ENCODE measurements at places on chromosomes 11 and 22.

GRCh38 chr11:66100272-66101065 is 30.4 kb downstream of the PACS1 start:
- DNase-seq: no peak

DNA sequence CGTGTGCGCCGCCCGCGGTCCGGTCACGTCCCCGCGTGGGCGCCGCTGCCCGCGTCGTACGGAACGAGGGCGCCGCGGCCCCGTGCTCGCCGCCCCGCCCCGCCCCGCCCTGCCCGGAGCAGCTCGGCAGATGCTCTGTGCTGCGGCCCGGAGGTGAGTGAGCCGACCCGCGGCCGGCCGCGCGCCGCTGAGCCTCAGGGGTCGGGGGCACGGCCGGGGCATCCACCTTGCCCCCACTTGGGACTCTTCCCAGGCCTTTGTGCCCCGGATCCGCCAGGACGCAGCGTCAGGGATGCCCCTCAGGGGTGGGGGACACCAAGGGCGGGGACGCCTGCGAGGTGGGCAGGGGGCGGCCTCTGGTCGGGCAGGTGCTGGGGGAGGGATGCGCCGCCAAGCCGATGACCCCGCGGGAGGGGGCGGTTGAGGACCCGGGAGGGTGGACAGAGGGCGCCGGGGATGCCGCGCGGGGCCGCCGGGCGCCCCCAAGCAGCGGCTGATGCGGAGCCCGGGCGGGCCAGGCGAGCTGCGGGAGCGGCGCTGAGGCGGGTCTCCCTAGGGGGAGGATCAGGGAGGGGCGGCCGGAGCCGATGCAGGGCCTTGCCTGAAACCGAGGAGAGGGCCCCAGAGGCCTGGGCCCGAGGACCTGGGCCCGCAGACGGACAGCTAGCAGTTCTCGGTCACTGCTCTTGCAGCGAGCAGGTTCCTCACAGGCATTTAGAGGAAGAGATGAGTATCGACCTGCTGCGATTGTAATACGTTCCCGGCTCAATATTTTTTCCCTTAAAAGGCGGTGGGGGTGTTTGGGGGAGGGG is at the start of gene GNAZ:
TSS of gene GNAZ (plus strand) at position 102 of the 812 bp plus-strand sequence. CDS start 25,177 bp downstream, outside the sequence.
- DNase-seq: peak; percentile 30

- DNase-seq: peak; percentile 27
Observed at GRCh38 chr11:116703421-116703820, 69.4 kb downstream of the BUD13 start.

DNA sequence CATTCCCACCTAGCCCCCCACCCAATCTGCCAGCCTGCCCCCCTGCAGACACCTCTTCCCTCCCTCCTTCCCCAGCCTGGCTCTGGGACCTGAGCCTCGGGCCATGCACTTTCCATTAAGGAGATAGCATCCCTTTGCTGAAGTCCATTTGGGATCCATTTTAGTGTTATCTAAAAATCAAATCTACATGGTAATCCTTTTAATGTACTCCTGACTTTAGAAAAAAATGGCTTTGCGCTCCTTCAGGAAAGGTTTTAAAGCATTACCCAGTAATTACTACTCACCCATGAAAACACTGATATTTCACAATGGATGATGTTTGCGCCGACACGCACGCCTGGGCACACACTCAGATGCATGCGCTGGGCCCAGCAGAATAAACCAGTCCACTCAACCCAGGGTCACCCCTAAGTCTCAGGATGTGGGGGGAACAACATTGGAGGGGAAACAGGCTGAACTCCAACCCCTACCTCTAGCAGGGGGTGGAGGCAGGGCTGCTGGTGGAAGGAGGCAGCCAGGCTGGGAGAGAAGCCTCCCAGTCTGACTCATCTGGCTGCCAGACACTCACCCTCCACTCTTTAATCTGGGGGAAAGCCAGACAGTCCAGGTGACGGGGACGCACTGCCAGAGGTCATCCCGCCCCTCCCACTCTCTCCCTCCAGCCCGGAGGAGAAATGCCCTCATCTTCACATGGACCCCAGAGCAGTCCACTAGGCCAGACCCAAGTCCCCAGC is 29.8 kb downstream of the LMO1 start:
- peak; percentile 11 for DNase-seq

- peak; percentile 84 for DNase-seq
Observed at GRCh38 chr11:111018566-111018965, 227.0 kb upstream of the POU2AF2 start.

GRCh38 chr11:109939166-109939810 is 153.9 kb upstream of the ZC3H12C start:
- peak; percentile 89 for DNase-seq

- DNase-seq: no peak
Observed at GRCh38 chr11:128968916-128969315, 26.2 kb upstream of the TP53AIP1 start.

DNA sequence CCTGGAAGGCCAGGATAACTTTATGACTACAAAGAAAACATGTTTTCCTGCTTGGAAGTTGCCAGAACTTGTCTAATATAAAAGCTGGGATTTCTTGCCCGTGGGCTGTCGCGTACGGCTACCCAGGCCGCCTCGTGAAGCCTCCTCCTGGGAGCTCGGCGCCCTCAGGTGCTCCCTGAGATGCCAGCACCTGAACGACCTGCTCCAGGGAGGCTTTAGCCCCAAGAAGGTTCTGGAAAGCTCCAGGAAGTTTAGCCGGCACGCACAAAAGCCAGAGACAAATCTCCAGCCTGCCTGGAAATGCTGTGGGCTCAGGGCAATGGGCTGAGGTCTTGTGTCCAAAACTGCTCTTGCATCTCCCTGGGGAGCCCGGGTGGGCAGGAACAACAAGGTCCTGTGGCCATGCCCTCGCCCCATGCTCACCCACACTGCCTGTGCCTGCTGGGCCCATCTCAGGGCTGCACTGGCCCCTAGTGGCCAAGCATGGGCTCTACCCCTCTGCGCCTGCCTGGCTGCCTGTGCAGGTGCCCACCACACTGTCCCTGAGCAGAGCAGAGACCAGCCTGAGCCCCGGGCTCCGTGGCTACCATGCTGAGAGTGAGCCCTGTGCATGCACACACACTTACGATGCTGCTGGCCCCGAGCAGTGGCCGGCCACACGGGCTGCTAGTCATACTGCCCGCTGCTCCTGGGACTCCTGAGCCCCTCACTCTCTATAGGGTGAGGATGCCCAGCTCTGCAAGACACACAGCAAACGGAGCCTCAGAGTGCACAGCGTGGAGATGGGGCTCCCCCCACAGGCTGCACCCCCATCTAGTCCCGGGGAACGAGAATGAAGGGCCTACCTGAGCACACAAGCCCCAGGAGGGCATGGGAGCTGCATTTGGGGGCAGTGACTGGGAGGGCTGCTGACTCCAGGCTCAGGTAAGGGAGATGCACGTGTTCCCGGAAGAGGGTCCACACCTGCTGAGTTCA is 4.9 kb upstream of the CELSR1 start:
- DNase-seq: peak; percentile 76

Measured in cardiac muscle cell (in vitro differentiated cells and primary cell).